ENCODE measurements at places on chromosomes 5 and 9. TPM values are rescaled to one million over a fixed set of nuclear protein-coding genes. Genes with fewer than 3 reads are reported as not detected.

The HRH2 gene
- polyA plus RNA-seq, result 0.18 TPM

The SMIM23 gene
- polyA plus RNA-seq, result not detected

The FOXD4L6 gene
- 0.04 TPM for polyA plus RNA-seq

The NUTM2F gene
- not detected for polyA plus RNA-seq

The CNTLN gene
- polyA plus RNA-seq, result 1.0 TPM

The PCDHGC4 gene
- polyA plus RNA-seq, result 0.05 TPM

The PRLR gene
- 0.20 TPM for polyA plus RNA-seq

The PLCXD3 gene
- polyA plus RNA-seq, result 0.10 TPM

The TIMD4 gene
- not detected for polyA plus RNA-seq

The PHF24 gene
- 0.07 TPM for polyA plus RNA-seq

The DOCK8 gene
- polyA plus RNA-seq, result 5.1 TPM

The IQGAP2 gene
- polyA plus RNA-seq, result 2.0 TPM

The ISL1 gene
- 0.18 TPM for polyA plus RNA-seq

The IFNB1 gene
- polyA plus RNA-seq, result not detected

The HNRNPH1 gene
- polyA plus RNA-seq, result 156 TPM

The C5orf52 gene
- polyA plus RNA-seq, result not detected

The SLF1 gene
- 1.8 TPM for polyA plus RNA-seq

The CARTPT gene
- polyA plus RNA-seq, result not detected

The GZMA gene
- 2.8 TPM for polyA plus RNA-seq

The SLC6A19 gene
- polyA plus RNA-seq, result not detected

The UBLCP1 gene
- 19.3 TPM for polyA plus RNA-seq

The ARL14EPL gene
- polyA plus RNA-seq, result 0.05 TPM

The PPP1R26 gene
- polyA plus RNA-seq, result 6.4 TPM

The LRRC19 gene
- polyA plus RNA-seq, result not detected

The SMIM33 gene
- polyA plus RNA-seq, result 0.02 TPM

The FAM53C gene
- polyA plus RNA-seq, result 8.7 TPM

The ATP10B gene
- polyA plus RNA-seq, result 5.0 TPM

The NIPAL4 gene
- polyA plus RNA-seq, result 15.1 TPM

The FAM221B gene
- polyA plus RNA-seq, result not detected

The ACOT12 gene
- polyA plus RNA-seq, result not detected

The MOB3B gene
- polyA plus RNA-seq, result 2.5 TPM

The BASP1 gene
- 4.7 TPM for polyA plus RNA-seq

The CNTFR gene
- 0.22 TPM for polyA plus RNA-seq

The PCDHA11 gene
- under 0.01 TPM for polyA plus RNA-seq

The TMEFF1 gene
- polyA plus RNA-seq, result not detected

The ASPN gene
- polyA plus RNA-seq, result 2.5 TPM

The CD74 gene
- polyA plus RNA-seq, result 256 TPM

The PRPF4 gene
- 5.1 TPM for polyA plus RNA-seq

The SLC36A3 gene
- not detected for polyA plus RNA-seq

The NKD2 gene
- polyA plus RNA-seq, result 4.5 TPM

The LCN12 gene
- 0.24 TPM for polyA plus RNA-seq

The WHRN gene
- 7.6 TPM for polyA plus RNA-seq

The WNT8A gene
- not detected for polyA plus RNA-seq

The NAIP gene
- polyA plus RNA-seq, result 1.2 TPM

The TAF11L14 gene
- polyA plus RNA-seq, result not detected
